Heart right ventricle (tissue), 16 donors: ENCODE measurements at places on chromosomes 1 and 21. TPM values are rescaled to one million over a fixed set of nuclear protein-coding genes. Genes with fewer than 3 reads are reported as not detected.

OR6K3 gene
- not detected for polyA plus RNA-seq

GSTM1 gene
- polyA plus RNA-seq: 0.19 TPM

KRTAP7-1 gene
- polyA plus RNA-seq: not detected

RAD54L gene
- 0.35 TPM for polyA plus RNA-seq

- DNase-seq: no peak
Measured at GRCh38 chr21:41319273-41319672, 2.7 kb downstream of the FAM3B start.

GRCh38 chr1:81305997-81306452, 494.7 kb upstream of the ADGRL2 start:
- DNase-seq: peak; percentile 24

DNA sequence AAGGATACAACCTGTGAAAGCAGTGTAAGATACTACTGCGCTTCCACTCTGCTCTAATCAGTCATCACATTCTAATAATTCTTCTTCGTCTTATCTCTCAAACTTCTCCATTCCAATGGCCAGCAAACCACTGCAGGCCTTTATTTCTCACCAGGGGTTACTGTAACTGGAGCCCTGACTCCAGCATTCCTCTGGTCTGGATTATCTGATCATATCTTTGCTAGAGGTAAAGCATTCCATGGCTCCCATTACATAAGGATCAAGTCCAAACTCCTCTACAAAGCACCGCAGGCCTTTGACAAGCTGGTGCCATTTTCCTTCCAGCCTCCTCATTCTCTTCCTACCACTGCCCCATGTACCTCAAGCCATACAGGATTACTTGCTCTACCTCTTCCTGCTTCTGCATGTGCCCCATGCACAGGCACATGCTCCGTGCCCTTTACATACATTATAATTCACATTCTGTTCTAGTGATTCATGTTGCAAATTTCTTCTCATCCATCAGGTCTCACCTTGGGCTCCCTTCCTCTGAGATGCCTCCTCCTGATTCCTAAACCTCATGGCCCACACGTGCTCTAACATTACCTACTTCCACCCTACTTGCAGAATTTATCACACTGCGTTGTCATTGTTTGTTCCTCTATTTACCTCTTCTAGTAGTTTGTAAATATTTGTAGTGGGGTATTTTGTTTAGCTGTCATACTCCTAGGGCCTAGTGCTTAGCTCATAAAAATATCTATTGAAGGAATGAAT, 9.3 kb upstream of the SERBP1 start:
- DNase-seq: no peak

- DNase-seq: no peak
Measured at GRCh38 chr21:31382060-31382459, 38.0 kb upstream of the TIAM1 start.

DNA sequence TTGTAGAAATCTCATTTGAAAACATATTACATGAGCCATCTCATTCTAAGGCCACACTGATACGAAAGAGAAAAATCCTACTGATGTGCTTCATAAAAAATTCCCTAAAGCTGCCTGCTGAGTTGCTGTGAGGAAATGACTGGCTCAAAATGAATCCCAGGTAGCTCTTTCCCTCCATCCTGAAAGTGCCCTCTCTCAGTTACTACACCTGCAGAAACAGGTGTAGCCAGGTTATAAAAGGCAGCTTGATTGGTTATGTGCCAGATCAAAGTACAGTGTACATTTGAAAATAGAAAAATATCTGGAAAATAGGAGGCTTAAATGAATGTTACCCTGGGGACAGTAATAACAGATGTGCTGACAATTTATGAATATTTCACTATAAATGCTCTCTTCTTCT, 833.4 kb upstream of the ADGRL4 start:
- DNase-seq: no peak

DNA sequence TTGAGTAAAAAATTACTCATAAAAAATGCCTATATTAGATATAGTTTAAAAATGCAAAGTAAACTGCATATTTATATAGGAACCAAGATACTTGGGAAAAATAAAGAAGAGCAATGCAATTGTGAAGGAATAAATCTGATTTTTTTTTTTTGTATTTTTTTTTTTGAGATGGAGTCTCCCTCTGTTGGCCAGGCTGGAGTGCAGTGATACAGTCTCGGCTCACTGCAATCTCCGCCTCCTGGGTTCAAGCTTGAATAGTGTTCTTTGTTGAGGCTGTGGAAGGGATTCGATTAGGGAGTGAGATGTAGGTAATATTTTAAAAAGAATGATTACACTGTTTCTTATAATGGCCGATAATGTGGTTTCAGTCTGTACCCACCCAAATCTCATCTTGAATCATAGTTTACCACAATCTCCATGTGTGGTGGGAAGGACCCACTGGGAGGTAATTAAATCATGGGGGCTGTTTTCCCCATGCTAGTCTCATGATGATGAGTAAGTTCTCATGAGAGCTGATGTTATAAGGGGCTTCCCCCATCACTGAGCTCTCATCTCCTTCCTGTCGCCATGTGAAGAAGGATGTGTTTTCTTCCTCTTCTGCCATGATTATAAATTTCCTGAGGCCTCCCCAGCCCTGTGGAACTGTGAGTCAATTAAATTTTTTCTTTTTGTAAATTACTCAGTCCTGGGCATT, 1765.9 kb downstream of the PLA2G4A start:
- no peak for DNase-seq

DNA sequence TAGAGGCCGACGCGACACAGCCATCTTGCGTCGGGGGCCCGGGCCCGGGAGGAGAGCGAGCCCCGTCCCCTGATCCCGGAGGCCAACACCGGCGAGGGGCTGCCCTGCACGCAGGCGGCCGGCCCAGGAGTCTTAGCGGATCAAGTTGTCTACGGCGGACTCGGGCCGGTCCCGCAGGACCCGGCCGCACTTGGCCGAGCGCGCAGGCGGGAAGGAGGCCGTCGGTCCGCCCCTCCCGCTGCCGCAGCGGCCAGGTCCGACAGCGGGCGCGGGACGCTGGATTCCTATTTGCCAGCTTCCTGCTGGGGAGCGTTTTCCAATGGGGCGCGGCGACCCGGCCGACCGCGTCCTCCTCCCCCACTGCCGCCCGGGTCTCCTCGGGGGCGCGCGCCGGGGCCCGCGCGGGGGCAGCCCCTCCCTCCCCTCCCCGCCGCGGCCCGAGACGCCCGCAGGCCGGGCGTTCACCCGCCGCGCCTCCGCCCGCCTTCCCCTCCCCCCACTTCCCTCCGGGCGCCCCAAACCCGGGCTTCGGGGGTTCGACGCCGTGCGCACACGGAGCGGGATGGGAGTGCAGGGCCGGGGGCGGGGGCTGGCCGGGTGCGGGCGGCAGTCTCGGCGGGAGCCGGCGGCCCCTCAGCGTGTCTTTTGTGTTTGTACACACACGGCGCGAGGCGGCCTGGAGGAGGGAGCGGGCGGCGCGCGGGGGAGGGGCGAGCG, 517 bp upstream of the H3-3A start:
- DNase-seq: peak; percentile 78

GRCh38 chr1:169694304-169695075, 16.9 kb downstream of the SELL start:
- DNase-seq: no peak
